ENCODE measurements at places on chromosomes 4 and X.

GRCh38 chr4:145545538-145546174, 64.0 kb downstream of the SMAD1 start:
- no peak for DNase-seq

DNA sequence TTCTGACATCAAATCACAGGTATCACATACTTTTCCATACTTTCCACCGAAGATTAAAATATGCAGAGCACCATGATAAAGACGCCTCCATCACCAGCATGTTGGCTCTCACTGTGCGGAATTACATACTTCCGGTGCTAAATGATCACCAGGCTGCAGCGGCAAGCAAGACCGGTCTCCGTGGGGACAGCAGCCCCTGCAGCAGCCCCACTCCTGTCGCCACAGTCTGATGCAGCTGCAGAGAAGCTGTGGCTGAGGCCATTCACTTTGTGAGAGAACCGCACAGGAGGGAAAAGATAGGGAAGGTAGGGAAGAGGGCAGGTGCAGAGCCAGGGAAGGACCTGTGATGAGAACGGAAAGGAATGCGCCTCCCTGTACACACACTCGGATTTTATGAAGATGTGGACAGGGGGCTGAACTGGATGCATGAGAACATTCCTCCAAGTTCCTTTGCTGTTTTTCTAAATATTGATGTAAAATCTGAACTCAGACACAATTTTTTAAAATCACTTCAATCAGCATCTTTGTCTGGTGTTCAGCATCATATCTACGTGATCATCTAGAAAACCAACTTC, 38.3 kb downstream of the AFAP1 start:
- DNase-seq = peak; percentile 61

GRCh38 chr4:110165382-110166286, 32.8 kb downstream of the ELOVL6 start:
- DNase-seq = no peak

DNA sequence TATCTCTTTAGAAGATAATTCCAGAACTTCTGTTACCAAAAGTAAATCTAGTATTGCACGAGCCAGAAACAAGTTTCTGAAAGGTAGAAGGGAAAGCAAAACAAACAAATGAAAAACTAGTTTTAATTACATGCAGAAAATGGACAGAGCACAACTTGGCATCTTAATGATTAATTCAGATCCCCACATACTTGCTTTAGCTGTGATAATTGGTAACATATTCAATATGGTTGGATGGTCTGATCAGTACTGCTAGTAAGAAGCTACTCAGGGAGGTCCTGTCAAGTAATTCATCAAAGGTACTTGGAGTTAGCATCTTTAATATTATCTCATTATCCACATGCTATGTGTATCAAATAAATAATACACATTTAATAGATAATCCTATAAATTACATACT, 204.3 kb downstream of the TRAM1L1 start:
- DNase-seq = no peak

DNA sequence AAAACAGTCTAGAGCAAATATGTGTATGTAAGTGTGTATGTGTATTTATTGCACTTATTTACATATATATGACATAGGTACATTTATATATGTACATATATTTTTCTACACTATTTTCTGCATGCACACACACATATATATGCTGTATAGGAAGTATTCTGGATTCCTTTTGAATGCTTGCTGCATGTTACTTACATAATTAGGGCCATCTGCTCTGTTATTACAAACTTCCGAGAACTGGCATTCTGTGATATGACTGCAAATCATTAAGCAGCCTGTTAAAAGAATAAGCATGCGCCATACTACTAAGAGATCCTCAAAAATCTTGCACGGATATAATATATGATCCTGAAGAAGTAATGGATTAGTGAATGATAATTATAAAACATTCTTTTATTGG, 1157.6 kb upstream of the TENM3 start:
- no peak for DNase-seq

- no peak for DNase-seq
Measured at GRCh38 chrX:46704767-46705386, 54.0 kb downstream of the SLC9A7 start.

GRCh38 chr4:190017357-190018200, 9.5 kb downstream of the FRG2 start:
- DNase-seq = no peak

Data from NCI-H187 (cell line).